ENCODE measurements at places on chromosomes 5 and 9.
A peak's percentile ranks its signal among the peaks of the same experiment; 100 is the strongest.

GRCh38 chr9:124210697-124211096, 47.1 kb upstream of the NEK6 start:
- peak; percentile 30 for DNase-seq

DNA sequence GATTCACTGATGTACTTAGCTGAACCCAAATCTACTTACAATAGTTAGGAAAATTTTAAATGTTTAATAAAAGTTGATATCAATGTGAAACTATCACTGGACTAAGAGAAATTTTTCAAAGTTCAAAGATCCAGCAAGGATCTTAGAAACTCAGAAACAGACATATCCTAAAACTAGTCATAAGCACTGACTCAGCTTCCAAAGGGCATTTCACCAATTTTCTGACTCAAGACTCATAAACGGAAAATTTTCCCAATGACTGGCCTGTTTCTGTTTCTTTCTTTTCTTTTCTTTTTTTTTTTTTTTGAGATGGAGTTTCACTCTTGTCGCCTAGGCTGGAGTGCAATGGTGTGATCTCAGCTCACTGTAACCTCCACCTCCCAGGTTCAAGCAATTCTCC, 66.6 kb downstream of the CDC14B start:
- peak; percentile 88 for DNase-seq

- DNase-seq: no peak
Measured at GRCh38 chr5:58493141-58493540, 1.9 kb downstream of the GAPT start.

DNA sequence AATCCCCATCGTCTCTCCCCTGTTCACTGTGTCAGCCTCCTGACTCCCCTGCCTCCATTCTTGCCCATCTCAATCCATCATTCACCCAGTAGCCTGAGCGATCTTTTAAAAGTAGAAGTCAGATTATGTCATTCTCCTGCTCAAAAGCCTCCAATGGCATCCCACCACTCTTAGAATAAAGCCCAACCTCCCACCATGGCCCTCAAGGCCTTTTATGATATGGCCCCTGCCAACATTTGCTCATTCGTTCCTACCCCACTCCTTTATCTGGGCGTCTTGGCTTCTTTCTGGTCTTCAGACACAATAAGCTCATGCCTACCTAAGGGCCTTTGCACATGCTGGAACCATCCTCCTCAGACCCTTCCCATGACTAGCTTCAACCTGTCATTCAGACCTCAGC, 35.5 kb upstream of the KCNMB1 start:
- DNase-seq: no peak

DNA sequence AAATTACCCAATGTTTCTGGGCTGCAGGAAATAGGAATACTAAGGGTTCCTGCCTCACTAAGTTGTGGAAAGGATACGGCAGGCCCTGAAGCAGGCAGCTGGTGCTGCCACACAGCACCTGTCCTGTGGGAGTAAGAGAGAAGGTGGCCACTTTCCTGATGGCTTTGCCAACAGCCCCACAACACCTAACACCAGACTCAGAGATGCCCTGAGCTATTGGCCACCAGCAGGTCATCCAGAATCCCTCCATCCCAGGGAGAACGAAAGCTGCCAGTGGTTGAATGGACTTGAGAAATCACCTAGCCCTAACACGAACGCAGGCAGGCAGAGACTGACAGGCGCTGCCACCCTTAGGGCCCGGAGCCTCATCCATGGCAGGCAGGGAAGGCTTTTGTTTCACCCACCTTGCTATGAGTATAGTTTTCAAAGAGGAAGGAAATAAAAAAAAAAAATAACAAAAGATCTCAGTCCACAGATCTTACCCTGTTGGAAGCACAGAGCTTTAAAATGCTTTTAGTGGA, 82.2 kb downstream of the DCP2 start:
- no peak for DNase-seq

DNA sequence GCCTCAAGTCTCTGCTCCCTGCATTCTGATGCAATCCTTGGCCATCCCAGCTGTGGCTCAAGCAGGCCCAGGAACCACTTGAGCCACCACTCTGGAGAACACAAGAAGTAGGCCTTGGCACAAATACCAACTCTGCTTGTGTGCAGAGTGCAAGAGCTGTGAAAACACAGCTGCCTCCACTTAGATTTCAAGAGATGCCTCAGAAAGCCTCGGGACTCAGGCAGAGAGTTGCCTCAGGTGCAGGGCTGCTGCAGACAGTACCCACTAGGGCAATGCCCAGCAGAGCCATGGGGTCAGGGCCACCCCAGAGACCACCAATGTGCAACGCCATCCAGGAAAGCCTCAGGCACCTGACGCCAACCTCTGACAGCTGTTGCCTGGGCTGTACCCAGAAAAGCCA, 82.4 kb downstream of the FREM1 start:
- DNase-seq: no peak

DNA sequence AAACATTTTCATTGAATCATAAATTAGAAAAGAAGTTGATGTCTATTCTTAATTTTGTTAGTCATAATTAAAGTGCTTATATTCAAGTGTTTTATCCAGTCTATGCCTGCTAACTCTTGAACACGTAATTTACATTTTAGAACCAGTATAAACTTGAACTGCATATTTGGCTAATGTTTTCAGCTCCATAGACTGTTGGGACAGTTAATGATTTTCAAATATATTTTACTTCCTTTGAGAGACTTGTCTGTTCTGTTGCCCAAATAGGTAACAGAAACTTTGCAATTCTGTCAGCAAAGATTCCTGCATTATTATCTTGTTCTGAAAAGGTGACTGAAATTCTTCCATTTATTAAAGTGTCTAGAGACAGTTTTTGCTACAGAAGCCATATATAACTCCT, 7.8 kb downstream of the ITGA2 start:
- DNase-seq: no peak

DNA sequence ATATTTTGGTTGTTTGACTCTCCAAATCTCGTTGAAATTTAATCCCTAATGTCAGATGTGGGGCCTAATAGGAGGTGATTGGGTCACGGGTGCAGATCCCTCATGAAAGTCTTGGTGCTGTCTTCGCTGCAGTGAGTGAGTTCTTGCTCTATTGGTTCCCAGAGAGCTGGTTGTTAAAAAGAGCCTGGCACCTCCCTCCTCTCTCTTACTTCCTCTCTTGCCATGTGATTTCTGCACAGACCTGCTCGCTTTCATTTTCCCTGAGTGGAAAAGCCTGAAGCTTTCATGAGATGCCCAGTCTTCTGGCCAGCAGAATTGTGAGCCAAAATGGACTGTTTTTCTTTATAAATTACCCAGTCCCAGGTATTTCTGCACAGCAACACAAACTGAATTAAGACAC, 221.6 kb downstream of the MAT2B start:
- no peak for DNase-seq

GRCh38 chr5:174064171-174064570, 18.7 kb downstream of the NSG2 start:
- no peak for DNase-seq

DNA sequence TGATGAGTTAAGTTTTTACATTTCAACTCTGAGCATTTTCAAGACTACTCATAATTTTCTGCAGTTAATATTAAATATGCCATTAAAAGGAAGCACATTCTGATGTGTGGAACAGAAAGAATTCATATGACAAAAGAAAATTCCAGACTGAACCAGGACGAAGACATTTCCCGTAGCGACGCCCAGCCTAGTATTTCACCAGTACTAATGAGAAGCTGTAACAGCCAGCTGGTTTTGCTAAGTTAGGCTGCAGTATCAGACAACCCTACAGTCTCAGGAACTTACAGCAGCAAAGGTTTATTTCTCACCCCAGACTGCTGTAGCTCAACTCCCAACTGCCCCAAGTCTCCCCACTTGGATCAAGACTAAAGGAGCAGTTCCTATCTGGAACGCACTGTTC, 91.6 kb downstream of the TMEM174 start:
- DNase-seq: no peak

DNA sequence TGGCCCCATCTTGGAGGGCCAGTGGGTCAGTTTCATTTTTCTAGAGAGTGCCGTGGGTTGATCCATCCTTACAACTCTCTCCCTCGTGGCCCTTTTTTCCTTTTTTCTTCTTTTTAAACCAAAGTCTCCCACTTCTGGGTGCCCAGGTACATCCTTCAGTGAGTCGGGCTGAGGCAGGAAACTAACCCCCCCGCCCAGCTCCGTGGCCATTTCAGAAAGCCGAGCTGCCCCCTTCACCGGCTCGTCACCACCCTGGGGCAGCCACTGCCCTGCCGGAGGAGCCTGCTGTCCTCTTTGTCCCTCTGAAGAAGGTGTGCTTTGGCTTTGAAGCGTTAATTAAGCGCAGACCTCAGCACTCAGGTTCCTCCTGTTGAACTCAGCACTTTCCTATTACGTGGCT, 5.2 kb downstream of the CFAP77 start:
- DNase-seq: no peak

GRCh38 chr5:122155546-122155945, 26.2 kb downstream of the ZNF474 start:
- no peak for DNase-seq

GRCh38 chr9:73095425-73095824, 56.2 kb upstream of the ANXA1 start:
- no peak for DNase-seq

GRCh38 chr5:175516933-175517823, 38.8 kb downstream of the SFXN1 start:
- DNase-seq: no peak

DNA sequence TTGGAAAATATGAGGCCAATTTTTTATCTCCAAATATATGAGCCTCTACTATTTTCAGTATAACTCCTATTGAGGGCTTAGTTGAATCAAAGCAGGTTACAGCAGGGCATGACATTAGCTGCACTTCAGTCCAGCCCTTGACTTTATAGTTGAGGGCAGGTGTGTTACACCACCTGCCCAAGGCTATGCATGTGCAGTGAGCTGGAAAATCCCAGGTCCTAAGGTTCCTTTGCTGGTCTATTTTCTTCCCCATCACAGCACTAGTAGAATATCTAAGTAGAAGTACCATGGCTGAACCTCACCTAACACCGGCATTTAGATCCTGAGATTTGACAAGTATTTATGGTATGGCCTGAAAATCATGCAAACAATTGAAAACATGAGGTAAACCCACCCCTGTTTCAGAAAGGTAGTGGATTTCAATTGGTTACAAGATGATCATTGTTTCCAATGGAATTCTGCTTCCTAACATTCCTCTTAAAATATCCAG, 201.1 kb downstream of the SEMA5A start:
- DNase-seq: no peak

- no peak for DNase-seq
Measured at GRCh38 chr5:80139466-80139972, 104.4 kb downstream of the THBS4 start.

- no peak for DNase-seq
Measured at GRCh38 chr5:174935854-174936474, 211.6 kb downstream of the MSX2 start.

GRCh38 chr5:81794226-81794625, 43.3 kb upstream of the SSBP2 start:
- DNase-seq: no peak

- no peak for DNase-seq
Measured at GRCh38 chr5:158727771-158728311, 371.9 kb downstream of the EBF1 start.

DNA sequence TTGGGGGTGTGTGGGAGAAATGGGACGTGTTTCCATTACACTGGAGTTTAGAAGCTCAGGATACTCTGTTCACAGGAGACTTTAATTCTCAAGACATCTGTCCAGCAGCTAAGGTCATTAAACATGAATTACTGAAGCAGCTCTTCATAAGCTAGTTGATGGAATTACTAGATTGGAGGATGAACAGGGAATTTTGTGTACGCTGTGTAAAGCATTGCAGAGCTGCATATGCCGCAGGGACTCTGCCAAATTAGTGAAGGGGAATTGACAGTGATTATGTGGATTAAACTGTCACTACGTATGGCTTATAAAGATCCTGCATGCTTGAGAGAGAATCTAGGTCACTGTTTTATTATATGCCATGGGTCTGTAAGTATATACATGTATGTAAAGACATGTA, 177.5 kb upstream of the TBC1D2 start:
- DNase-seq: no peak

DNA sequence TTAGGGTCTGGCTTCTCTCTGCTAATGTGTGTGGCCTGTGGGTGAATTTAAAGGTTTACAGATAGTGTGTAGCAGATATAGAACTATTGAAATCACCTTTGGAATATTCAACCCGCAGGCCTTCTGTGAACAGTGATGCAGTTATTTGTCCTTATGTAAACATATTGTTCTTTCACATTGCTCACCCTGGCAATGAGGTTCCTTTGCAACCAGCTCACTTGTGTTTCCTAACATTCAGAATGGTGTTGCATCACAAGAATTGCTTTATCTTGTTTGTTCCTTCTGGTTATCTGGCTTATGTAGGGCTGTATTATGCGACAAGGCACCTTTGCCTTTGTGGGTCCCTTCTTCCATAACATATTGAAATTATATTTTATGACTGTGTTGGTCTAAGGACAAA, 370.3 kb downstream of the NNT start:
- no peak for DNase-seq

DNA sequence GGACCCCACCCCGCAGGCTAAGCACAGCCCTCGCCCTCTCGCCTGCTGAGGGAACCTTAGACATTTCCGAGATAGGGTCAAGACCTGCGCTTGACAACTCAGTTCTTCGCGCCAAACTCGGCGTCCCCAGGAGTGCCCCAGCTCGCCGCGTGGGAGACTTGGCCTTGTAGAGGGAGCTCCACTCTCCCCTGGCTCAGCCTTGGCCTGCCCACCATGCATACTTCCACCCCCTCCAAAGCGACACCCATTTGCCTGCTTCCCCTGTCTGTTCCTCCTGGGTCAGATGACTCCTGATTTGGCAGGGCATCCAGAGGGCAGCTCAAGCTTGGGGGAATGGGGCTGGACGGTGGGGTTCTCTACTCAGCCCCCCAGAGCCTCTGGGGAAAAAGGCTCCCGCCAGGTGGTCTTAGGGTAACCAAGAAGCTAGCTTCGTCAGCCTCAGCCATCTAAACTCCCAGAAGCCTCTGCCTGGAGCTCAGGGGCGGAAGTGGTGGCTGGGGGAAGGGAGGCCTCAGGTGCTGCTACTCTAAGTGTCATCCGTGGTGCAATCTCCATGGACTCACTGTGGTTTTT, 560 bp downstream of the DOCK2 start:
- DNase-seq: no peak

GRCh38 chr5:149895416-149896345, 48.9 kb downstream of the PDE6A start:
- DNase-seq: no peak

DNA sequence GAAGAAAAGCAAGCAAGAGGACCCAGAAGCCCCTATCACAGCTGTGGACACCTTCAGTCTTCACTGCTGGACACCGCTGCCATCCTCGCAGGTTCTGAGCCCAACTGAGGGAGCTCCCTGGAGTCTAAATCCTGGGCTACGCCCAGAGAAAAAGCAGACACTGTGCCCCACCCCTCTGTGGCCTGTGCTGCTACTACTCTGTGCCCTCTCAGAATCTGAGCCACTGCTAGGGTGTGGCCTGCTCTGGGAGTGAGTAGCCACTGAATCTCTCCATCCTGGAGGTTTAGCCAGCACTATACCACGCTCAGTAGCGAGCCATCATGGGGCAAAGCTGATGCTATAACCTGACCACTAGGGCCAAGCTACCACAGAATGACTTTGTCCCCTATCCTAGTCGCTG, 338.2 kb downstream of the NPR3 start:
- DNase-seq: peak; percentile 16

GRCh38 chr5:39892708-39893107, 467.9 kb upstream of the DAB2 start:
- DNase-seq: peak; percentile 18

- no peak for DNase-seq
Measured at GRCh38 chr5:29790281-29790680, 1403.2 kb upstream of the CDH6 start.
